Hepatic stellate cell (primary cell): ENCODE measurements at places on chromosomes 6 and 20.

DNA sequence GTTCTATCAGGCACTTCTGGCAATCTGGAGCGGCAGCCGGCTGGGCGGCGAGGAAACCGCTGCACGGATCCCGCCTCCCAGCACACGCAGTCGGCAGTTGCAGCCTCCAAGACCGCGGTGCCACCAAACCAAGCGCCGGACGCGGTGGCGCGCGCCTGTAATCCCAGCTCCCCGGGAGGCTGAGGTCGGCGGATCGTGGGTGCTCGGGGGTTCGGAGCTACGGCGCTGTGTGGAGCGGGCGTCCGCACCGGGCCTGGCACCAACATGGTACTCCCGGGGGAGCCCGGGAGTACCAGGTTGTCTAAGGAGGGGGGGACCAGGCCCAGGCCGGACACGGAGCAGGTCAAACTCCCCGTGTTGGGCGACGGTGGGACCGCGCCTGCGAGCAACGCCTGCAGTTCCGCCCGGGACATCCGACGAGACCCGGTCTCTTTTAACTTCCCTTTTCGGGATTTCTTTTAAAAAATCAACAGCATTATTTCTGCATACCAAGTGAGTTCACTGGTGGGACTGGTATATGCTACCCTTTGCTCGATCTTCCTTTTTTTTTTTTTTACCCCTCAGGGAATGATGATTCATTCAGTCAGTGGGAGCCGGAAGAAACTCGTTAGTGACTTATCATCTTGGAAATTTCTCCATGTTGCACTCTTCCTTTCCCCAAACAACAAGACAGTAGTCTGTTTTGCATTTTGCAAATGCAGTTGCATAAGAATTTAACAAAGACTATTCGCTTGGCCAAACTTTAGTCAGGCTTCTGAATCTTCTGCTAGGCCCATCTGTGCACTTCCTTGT lies 27.6 kb downstream of the ZNF311 start:
- peak; percentile 18 for DNase-seq

GRCh38 chr6:150336299-150336698 lies 32.5 kb upstream of the IYD start:
- no peak for DNase-seq

GRCh38 chr6:80302716-80303115 lies 196.2 kb downstream of the BCKDHB start:
- DNase-seq = no peak

DNA sequence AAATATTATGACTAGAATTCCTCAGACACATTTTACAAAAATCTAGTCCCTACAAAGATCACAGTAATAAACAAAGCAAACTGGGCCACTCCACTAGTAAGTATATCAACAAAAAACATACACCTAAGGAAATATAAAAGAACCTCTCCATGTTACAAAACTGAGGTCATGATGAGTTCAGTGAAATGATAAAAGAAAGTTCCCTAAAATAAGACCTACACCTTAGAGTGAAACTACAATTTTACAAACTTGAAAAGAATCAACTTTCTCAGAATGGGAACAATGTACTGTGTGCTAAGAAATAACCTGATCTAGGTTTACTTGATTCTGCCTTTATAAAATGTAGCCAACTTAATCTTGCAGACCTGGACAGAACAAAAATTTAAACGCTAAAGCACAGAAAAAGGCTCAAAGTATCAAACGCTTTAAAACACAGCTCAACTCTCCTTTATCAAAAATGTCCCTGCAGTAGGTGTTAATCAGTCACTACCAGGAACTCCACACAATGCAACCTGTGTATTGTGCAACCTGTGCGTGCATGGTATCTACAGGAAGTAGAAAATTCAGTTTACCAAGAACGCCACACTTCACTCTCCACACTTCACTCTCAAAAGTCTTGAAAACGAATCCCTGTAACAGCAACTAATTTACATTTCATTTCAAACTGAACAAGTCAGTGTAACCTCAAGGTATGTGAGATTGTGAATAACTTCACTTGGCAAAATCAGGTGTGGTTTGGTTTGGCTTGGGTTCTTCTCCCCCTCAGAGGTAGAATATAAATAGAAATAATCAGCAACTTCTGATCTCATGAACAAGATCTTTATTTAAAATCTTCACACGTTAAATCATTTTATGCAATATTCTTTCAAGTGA lies 1.8 kb downstream of the RALGAPA2 start:
- no peak for DNase-seq

- DNase-seq = no peak
These were observed 35.2 kb downstream of the HMGCLL1 start for GRCh38 chr6:55543633-55544309.

GRCh38 chr6:145819994-145820393 lies 5.4 kb upstream of the FBXO30 start:
- no peak for DNase-seq

GRCh38 chr20:36988494-36988966 lies 37.0 kb upstream of the SAMHD1 start:
- DNase-seq = no peak

GRCh38 chr6:111732390-111732789 lies 126.7 kb upstream of the TRAF3IP2 start:
- no peak for DNase-seq

DNA sequence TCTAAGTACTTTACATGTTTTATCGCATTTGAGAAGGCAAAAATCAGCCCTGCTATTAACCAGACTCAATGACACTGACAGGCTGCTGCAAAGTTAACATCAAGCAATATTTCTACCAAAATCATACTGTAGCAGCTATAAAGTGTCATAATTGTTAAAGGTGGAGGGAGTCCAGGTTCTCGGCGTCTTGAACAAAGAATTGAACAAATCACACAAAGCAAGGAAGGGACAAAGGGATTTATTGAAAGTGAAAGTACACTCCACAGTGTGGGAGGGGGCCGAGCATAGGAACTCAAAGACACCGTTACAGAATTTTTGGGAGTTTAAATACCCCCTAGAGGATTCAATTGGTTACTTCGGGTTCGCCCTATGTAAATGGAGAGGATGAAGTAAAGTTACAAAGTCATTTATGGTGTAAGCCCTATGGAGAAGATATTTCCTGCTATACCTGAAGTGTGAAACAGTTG lies 12.9 kb upstream of the ZNF391 start:
- DNase-seq = no peak

DNA sequence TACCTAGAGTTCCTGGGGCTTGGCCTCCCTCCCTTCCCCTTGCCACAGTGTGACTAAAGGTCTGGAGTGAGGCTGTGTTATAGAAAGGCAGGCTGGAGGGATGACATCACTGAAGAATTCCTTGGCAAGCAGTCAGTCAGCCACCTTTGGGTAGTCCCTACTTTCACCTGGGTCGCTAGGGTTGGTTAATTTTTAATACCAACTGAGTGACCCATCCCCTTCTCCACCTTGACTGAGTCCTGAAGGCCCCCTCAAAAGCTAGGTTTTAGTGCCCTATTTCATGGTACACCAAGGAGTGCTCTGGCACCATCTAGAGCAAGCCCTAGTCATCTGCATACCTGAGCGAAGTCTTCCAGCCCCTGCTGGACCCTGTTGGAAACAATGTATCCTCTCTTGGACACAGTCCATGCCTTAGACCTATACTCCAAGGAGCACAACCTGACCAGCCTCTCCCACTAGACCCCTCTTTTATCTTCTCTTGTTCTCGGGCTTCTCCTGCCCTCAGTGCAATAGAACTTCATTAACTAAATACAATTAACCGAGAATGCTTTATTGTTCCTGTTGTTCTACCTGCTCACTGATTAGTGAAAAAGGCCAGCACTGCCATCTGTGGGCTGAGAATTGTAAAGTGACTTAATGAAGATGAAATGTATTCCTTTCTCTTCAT lies 44.6 kb downstream of the RIN2 start:
- DNase-seq = no peak

GRCh38 chr6:170344631-170345576 lies 38.3 kb downstream of the FAM120B start:
- peak; percentile 33 for DNase-seq

GRCh38 chr6:138837246-138837645 lies 41.4 kb downstream of the ECT2L start:
- no peak for DNase-seq

GRCh38 chr6:14068133-14068532 lies 49.4 kb upstream of the CD83 start:
- DNase-seq = peak; percentile 43

GRCh38 chr6:44534291-44534690 lies 146.8 kb downstream of the CDC5L start:
- no peak for DNase-seq

- no peak for DNase-seq
These were observed 102.5 kb downstream of the PRL start for GRCh38 chr6:22194188-22194921.

- DNase-seq = no peak
These were observed 358.8 kb upstream of the JAG1 start for GRCh38 chr20:11032611-11033010.

- DNase-seq = no peak
These were observed 7.6 kb downstream of the CEBPB start for GRCh38 chr20:50198180-50198666.

DNA sequence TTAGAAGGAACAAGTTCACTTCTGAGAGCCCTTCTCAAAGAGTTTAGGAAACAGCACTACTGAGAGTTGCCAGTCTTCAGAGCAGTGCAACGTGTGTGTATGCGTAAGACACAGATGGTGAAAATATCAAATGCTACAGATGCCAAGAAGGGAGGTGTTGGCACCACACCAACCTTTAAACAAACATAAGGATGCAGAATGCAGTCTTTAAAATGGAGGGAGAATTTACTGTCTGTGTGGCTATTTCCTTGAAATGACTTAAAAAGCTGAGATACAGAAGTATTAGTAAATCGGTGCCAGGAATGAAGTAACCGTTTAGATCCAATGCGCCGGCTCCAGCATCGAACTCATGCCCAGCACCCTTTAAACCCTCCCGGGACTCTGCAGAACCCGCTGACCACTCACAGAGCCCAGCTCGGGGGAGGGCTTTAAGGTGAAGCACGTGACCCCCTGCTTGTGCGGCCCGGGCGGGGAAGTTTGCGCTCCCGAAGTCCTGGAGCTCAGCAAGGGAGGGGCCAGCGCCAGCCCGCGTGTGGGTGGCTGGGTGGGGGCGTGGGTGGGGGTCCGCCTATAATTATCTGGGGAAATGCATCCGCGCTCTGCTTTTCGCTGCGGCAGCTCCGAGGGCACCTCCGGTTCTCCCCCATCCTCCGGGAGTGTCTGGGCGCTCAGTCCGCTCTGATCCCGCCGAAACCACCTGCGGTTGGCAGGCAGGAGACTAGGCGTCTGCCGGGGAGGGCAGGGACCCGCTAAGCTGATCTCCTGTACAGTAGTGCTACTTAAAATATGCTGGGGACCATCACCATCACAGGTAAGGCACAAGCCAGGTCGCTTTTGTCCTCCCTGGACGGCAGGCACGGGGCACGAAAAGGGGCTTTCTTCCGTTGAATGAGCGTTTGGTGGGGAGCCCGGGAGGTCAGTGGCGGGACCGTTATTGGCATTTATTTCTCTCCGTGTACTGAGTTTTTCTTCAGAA lies 66.0 kb downstream of the ZBTB2 start:
- DNase-seq = peak; percentile 75

DNA sequence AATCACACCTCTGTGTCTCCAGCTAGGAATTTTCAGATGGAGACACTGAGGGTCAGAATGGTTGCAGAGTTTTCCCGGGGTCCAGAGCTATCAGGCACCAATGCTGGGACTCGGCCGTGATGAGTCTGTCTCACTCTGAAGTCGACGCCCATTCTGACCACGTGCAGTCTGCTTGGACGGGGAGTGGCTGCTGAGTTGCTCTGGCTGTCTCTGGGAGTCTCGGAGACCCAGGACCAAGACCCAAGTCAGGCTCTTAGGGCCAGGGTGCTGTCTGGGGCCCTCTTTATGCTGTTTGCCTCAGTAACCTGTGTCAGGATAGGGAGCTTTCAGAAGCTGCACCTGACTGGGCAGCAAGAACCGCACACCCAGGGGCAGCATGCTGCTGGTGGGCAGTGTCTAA lies 4.6 kb downstream of the IP6K3 start:
- no peak for DNase-seq

DNA sequence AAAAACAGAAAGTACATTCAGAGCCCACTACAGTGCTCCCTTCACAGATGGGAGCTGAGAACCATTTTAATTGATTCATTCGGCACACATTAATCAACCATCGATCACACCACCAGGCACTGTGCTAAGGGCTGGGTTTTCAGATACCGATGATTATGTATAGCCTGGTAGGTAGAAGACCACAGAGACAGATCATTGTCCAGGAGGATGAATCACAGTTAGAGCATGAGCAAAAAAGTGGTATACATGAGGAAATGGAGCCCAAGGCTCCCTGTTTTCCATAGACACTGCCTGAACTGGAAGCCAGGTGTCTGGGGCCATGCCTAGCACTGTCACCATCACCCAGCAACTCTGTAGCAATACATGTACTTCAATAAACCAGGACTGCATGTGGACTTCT lies 9.0 kb upstream of the PRDM1 start:
- no peak for DNase-seq
